Endothelial cell of umbilical vein (primary cell): ENCODE measurements at places on chromosomes 6 and 20. TPM values are rescaled to one million over a fixed set of nuclear protein-coding genes. Genes with fewer than 3 reads are reported as not detected.

GNAS-AS1 gene
- total RNA-seq, result 0.58 and 0.74 TPM in 2 replicates

RAB23 gene
- total RNA-seq, result 8.8 and 9.4 TPM in 2 replicates

EGFL8 gene
- 12.6 and 13.6 TPM in 2 replicates for total RNA-seq

SLA2 gene
- not detected in 2 replicates for total RNA-seq

PREP gene
- total RNA-seq, result 37.7 and 40.7 TPM in 2 replicates

AHI1 gene
- 19.8 and 20.7 TPM in 2 replicates for total RNA-seq

C20orf204 gene
- 5.8 and 6.0 TPM in 2 replicates for total RNA-seq

TREM2 gene
- not detected in 2 replicates for total RNA-seq

ADGRB3 gene
- not detected in 2 replicates for total RNA-seq

OLIG3 gene
- not detected in 2 replicates for total RNA-seq

C6orf118 gene
- total RNA-seq, result not detected in 2 replicates
